ENCODE measurements at places on chromosomes 3 and 15. TPM values are rescaled to one million over a fixed set of nuclear protein-coding genes. Genes with fewer than 3 reads are reported as not detected.

The PLSCR2 gene
- total RNA-seq, result not detected

- DNase-seq, result no peak
These were observed 65.0 kb downstream of the FRMD4B start for GRCh38 chr3:69320871-69321271.

The SLC22A14 gene
- total RNA-seq, result 0.48 TPM

DNA sequence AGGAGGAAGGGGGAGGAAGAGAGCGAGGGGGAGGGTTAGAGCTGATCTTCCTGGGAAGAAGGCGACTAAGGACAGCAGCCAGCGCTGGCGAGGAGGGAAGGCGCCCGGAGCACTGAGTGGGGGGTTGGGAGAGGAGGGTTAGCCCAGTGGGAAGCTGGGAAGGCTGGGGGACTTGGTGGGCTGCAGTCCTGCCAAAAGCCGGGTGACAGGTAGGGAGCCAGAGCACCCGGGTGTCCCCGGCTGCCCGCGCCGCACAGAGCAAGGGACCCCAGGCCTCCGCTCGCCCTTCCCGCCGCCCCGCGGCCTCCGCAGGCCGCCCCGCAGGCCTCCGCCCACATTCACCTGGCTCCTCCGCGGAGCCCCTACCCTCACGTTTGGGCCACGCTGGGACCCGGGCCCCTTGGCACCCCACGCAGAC lies 448 bp downstream of the SLC12A8 start:
- no peak for DNase-seq

The ANKRD34C gene
- total RNA-seq, result not detected

The CCDC39 gene
- total RNA-seq, result 0.64 TPM

- no peak for DNase-seq
These were observed 15.2 kb downstream of the IVD start for GRCh38 chr15:40420793-40421192.

DNA sequence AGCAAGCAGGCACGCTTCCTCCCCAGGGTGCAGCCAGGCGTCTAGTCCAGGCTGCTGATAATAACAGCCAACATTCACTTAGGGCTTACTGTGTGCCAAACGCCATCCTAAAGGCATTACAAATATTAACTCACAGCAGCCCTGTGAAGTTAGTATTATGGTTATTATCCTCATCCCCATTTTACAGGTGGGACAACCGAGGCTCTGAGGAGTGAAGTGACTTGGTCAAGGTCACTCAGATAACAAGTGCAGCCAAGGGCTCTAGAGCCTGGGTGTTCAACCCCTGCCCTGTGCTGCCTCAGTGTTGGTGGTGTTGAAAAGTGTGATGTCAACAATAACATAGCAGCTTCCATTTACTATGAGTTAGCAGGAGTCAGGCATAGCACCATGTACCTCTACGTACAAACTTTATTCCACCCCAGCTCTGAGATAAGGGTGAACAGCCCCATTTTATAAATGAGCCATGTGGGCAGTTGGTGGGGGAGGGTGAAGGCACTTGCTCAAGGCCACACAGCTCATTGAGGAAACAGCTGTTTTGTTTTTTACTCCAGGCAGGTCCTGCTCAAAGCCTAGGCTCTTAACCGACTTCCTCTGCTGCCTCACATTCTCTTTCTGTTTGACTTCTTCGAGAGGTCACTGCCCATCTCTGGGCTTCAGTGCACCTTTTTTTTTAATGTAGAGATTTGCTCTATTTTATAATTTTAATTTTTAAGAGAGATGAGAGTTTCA lies 24.0 kb upstream of the TRH start:
- no peak for DNase-seq

GRCh38 chr15:58357529-58358476 lies 74.0 kb upstream of the LIPC start:
- no peak for DNase-seq

DNA sequence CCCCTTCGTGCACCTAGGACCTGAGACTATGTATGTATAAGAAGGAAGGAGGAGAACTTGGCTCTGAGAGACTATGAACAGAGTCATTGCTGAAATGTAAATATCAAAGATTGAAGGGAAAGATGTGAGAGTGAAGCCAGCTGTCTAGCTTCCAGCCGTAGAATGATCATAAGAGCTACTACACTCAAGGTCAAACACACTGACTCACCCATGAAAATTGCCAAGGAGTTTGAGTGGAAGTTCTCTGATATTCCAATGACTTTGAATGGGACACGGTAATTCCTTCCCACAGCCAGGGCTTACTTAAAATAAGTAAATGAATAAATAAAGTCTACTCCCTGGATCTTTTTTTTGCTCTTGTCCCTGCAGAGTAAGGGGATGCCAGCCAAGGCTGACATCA lies 398.9 kb upstream of the TPRG1 start:
- no peak for DNase-seq

- no peak for DNase-seq
These were observed 54.0 kb downstream of the B3GNT5 start for GRCh38 chr3:183306798-183307671.

GRCh38 chr3:150105886-150106612 lies 135.4 kb upstream of the PFN2 start:
- DNase-seq, result no peak

GRCh38 chr3:9883706-9884554 lies 3.9 kb upstream of the CIDEC start:
- DNase-seq, result no peak

- DNase-seq, result no peak
These were observed 38.9 kb downstream of the TMEM266 start for GRCh38 chr15:76098685-76099084.

- no peak for DNase-seq
These were observed 691.4 kb downstream of the ZBBX start for GRCh38 chr3:166688665-166689064.

- DNase-seq, result no peak
These were observed 36.8 kb upstream of the SEC13 start for GRCh38 chr3:10357592-10358308.

All from mesenteric fat pad (tissue), 1 donor.